ENCODE measurements at places on chromosomes 7 and 10.

- no peak for DNase-seq
Measured at GRCh38 chr10:129756912-129757901, 206.9 kb downstream of the EBF3 start.

DNA sequence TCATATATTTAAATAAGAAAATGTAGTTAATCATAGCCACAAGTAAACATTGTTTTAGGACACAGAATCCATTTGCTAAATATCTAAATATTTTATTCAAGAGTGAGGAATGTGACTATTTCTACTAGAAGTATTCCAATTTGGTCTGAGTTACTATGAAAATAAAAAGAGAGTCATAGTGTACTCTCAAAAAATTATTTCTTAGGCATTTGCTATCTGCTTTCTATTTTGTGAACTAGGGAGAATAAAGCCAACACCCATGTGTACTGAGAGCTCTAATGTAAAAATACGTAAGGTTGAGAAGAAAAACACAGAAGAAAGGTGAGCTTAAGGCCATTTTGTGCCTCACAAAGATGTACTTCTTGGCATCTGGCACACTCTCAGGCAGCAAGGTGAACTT lies 38.3 kb downstream of the PRTFDC1 start:
- no peak for DNase-seq

DNA sequence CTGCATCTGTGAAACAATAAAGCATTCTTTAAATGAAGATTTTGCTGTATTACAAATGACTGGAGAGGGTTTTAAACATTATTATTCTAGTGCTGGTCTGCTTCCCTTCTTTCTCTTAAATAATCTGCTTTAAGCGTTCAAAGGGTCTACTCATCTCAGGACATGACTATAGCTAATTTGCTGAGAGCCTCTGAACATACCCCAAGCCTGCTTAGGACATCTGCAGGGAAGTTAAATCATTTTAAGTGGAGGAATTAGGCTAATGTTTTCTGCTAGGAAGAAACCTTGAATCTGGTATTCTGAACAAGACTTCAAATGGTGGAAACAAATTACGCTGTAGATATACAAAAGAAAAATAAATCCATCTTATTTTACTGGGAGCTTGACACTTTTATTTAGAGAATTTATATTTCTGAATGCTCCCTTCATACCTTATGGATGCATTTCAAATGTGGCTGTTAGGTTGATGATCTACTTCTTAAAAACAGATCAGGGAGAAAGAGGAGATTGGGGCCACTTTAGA lies 124.4 kb upstream of the ITGB1 start:
- DNase-seq, result no peak

DNA sequence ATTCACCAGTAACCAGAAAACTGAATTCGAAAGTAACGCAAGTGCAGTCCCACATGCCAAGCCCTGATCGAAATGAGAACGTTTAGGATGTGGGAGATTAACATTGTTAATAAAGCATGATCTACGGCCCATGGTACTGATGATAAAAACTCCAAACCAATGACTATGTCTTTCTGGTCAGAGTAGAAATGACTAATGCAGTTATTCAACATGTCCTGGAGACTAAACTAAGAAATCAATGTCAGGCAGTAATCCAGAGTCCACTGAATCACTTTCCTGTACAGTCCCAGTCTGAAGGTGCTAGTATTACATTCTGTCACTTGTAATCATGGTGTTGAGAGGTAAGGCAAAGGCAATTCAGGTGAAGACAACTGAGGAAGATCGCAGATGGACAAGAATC lies 14.4 kb downstream of the NPSR1 start:
- no peak for DNase-seq

- DNase-seq, result no peak
Measured at GRCh38 chr10:59900048-59900727, 6.2 kb downstream of the CCDC6 start.

- no peak for DNase-seq
Measured at GRCh38 chr7:4244635-4245034, 437.5 kb upstream of the FOXK1 start.

GRCh38 chr7:37947941-37948210 lies 27.4 kb downstream of the EPDR1 start:
- no peak for DNase-seq

GRCh38 chr7:153902862-153903261 lies 149.3 kb upstream of the DPP6 start:
- no peak for DNase-seq

DNA sequence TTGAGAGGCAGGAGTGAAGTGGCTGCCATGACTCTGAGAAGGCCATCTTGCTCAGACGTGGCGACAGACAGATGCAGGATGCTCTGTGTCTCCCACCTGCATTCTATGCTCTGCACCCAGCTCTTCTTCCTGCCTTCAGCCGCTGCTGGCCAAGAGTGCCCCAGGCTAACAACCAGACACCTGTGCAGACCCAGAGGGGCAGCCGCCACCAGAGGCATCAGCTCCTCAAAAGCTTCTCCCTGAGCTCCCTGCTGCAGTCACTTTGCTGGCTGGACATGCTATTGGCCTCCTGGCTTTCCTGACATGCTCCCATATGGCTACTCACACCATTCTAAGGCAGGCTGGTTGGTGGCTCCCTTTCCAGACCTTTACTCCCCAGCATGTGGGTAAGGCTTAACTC lies 70.6 kb upstream of the GRB10 start:
- DNase-seq, result no peak

DNA sequence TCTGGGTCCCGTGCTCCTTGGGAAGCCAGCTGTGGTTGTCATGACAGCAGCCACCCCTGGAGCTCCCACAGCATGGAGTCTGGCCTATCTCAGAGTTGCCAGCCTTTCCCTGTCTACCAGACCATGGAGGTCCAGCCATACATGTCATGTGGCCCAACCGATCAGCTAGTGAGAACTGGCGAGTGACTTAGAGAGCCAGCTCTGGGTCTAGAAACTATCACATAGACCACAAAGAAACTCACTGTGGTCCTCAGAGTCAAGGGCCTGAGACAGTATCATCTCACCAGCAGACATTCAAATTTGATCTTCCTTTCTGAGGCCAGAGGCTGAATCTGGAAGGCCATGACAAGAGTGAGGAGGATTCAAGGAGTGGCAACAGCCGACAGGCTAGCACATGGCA lies 223.3 kb upstream of the GPR26 start:
- no peak for DNase-seq

GRCh38 chr10:121823993-121824463 lies 103.8 kb downstream of the ATE1 start:
- DNase-seq, result peak; percentile 22

- no peak for DNase-seq
Measured at GRCh38 chr10:104622598-104623209, 18.4 kb upstream of the SORCS3 start.

GRCh38 chr10:106498675-106499074 lies 665.8 kb downstream of the SORCS1 start:
- DNase-seq, result no peak

GRCh38 chr7:2148814-2149213 lies 83.9 kb downstream of the MAD1L1 start:
- no peak for DNase-seq

DNA sequence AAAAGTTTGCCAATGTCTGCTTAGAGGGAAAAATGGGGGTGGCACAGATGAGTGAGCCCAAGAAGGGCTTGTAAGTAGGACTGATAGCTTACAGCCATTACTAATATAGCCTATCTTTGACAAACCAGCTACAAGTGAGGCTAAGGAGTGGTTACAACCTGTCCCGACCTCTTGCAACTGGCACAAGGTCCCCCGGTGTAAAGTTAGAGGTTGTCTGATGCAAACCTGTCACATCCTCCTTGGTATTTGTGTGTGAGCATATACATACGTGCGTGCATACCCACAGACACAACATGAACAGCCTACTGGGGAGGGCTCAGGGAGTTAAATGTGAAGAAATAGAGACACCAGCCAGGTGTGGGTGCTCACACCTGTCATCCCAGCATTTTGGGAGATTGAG lies 14.6 kb downstream of the ADAP1 start:
- DNase-seq, result no peak

DNA sequence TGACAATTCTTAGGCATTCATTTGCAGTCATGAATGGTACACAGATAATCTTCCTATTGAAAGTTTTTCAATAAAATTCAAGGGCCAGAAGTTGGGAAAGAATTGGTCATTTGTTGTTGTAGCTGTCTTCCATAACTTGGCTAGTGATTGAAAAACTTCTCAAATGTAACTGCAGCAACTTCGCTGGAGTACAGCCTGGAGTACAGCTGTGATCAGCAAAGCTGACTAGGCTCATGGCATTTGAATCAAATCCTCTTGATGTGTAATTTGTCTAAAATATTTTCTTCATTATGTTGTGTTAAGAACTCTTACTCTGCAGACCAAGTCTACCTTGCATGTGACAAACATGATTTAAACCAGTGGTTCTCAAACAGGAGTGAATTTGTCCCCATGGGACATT lies 226.5 kb upstream of the STEAP1 start:
- no peak for DNase-seq

DNA sequence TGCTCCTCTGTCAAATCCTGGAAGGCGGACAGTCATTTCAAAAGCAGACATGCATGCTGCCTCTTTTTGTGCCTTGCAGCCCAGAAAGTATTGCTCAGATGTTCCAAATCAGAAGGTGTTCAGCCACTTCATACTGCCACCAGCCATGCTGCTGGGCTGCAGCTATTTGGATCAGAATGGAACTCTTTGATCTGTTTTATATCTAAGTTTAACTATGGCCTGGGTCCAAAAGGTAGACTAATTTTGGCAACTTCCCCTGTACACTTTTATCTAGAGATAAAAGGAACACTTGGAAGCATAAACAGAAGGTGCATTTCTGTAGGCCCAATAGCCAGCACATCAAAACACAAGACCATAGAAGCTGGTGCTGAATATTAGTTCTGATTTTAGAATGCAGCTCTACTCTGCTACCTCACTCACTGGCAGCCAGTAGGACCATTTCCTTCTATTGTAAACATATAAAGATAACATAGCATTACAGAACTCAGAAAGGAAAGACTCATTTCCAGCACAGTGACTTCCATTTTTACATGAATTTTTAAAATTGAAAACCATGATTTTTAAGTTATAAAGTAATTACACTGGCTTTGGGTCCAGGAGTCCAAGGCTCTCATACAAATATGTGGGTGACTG lies 143.1 kb upstream of the CAV2 start:
- DNase-seq, result no peak

DNA sequence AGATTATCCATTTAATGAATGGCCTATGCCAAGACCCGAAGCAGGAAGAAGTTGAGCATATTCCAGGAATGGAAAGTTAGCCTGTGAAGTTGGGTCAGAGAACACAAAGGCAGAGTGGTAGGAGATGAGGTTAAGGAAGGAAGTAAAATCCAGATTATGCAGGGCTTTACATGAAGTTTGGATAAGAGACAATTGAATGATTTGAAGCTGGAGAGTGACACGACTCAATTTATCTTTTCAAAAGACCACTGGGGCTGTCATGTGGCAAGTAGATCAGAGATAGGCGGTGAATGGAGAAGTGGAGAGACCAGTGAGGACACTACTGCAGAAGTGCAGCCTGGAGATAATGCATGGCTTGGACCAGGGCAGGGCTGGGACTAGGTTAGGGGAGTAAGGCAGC lies 7.2 kb upstream of the CNOT4 start:
- DNase-seq, result no peak

- no peak for DNase-seq
Measured at GRCh38 chr10:34119456-34119855, 695.6 kb downstream of the PARD3 start.
